SK-N-SH (cell line): ENCODE measurements at places on chromosomes 4 and X.

- no peaks in the 10 kb centered on the region for H3K27me3 ChIP-seq
- DNase-seq, result peak; percentile 34
- peaks cover 22% of the 10 kb centered on the region; the same call in 1 of the 2 replicates for H3K4me1 ChIP-seq
- H3K4me3 ChIP-seq, result peak overlapping the region; percentile 80
- peak overlapping the region; percentile 95 for H3K27ac ChIP-seq
- peaks cover 2% of the 10 kb centered on the region; the same call in 1 of the 2 replicates for H3K36me3 ChIP-seq
These were observed 607 bp upstream of the SCOC start for GRCh38 chr4:140372751-140373327.

DNA sequence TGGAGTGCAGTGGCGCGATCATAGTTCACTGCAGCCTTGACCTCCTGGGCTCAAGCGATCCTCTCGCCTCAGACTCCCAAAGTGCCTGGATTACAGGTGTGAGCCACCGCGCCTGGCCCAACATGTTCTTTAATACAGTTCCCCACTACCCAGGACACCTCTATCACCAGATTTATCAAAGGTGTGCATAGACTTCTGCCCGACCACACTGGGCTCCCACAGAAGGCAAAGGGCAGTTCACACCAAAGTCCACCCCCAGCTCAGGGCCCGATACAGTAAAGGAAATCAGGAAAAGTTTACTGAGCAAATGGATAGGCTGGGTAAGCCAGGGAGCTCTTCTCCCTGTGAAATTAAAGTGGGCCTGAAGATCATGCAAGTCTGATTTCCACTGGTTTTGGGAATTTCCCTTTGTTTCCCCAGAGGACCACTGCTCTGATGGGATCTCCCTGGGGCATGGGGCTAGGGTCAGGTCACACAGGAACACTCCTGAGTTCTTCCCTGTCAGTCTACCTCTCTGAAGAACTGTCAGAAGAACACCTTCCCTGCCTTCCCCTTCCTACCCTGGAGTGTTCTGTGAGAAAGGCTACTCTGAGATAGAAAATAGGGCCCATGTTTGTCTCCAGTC, 17.7 kb upstream of the PIM2 start:
- DNase-seq, result no peak
- no peaks in the 10 kb centered on the region for H3K4me1 ChIP-seq
- no peaks in the 10 kb centered on the region for H3K27me3 ChIP-seq
- H3K27ac ChIP-seq, result no peak overlapping the region
- H3K4me3 ChIP-seq, result no peak overlapping the region

- no peak overlapping the region for H3K27ac ChIP-seq
- no peaks in the 10 kb centered on the region for H3K36me3 ChIP-seq
- DNase-seq, result no peak
- no peaks in the 10 kb centered on the region for H3K4me1 ChIP-seq
- no peak overlapping the region for H3K4me3 ChIP-seq
These were observed 105.4 kb downstream of the HS6ST2 start for GRCh38 chrX:132853040-132853439.

GRCh38 chr4:152278505-152279233, 257.2 kb downstream of the FBXW7 start:
- DNase-seq, result no peak
- no peaks in the 10 kb centered on the region for H3K4me1 ChIP-seq
- no peaks in the 10 kb centered on the region; the same call in 1 of the 2 replicates for H3K27me3 ChIP-seq
- no peak overlapping the region; the same call in 1 of the 2 replicates for H3K27ac ChIP-seq
- no peaks in the 10 kb centered on the region for H3K36me3 ChIP-seq

- H3K36me3 ChIP-seq, result no peaks in the 10 kb centered on the region
- no peaks in the 10 kb centered on the region for H3K27me3 ChIP-seq
These were observed 115.2 kb downstream of the MBNL3 start for GRCh38 chrX:132373610-132374009.

DNA sequence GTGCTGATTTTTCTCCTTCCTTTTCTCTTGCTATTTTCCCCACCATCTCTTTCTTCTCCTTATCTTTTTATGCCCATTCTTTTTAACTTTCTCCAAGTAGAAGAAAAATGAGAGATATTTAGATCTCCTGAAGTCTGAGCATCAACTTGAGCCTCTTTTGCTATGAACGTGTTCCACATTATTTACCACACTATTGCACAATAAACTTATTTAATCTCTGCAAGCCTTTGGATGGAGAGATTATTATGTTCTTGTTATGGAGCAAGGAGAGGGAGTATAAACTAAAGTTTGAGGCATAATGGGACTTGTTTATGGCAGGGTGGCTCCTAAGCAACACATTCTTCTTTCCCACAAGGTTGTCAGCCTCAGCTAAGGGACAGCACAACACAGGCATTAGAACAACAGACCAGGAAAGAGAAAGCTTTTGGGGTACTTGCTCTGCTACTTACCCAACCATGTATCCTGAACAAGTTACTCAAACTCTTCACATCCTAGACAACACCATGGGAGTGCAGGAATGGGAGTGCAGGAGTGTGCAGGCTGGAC, 365.5 kb upstream of the BOD1L1 start:
- no peak overlapping the region for H3K4me3 ChIP-seq
- H3K36me3 ChIP-seq, result no peaks in the 10 kb centered on the region
- no peaks in the 10 kb centered on the region for H3K27me3 ChIP-seq
- H3K27ac ChIP-seq, result no peak overlapping the region
- peaks cover 32% of the 10 kb centered on the region for H3K4me1 ChIP-seq

GRCh38 chr4:110306303-110306702, 107.9 kb upstream of the ELOVL6 start:
- H3K4me3 ChIP-seq, result no peak overlapping the region
- peak; percentile 33 for DNase-seq
- H3K27me3 ChIP-seq, result no peaks in the 10 kb centered on the region
- H3K27ac ChIP-seq, result no peak overlapping the region
- peaks cover 5% of the 10 kb centered on the region for H3K4me1 ChIP-seq

DNA sequence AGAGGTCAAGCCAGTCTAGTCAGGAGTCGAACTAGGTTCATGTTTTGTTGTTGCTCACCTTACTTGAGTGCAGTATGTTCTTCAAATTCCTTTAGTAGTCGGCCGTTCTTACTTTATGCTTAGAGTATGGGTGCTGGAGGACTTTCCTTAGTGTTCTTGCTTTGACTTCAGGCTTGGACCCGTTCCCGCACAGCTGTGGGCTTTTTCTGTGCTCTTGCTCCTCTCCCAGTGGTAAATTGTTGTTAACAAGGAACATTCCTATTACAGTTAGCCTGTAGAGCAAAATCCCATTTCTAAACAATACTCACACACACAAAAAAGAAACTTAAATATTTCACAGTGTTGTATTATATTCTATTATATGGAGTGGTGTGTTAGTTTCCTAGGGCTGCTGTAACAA, 113.5 kb downstream of the RAP1GDS1 start:
- H3K36me3 ChIP-seq, result peaks cover 11% of the 10 kb centered on the region
- no peak overlapping the region for H3K27ac ChIP-seq
- no peak for DNase-seq
- H3K27me3 ChIP-seq, result no peaks in the 10 kb centered on the region

DNA sequence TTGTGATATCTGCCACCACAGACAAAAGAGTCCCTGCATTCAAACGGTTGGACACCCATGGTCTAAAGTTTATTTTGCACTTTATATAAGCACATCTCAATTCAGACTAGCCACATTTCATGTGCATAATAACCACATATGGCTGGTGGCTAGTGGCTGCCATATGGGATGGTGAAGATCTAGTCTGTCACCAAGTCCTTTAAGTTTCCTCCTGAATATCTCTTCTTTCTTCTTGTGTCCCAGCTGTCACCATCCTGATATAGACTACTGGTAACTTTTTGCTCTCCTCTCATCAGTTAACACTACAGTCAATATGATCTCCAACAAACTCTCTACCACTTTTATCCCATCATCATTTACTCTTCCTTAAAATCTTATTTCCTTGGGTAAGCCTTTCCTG, 9.3 kb downstream of the HSPA4L start:
- H3K4me3 ChIP-seq, result no peak overlapping the region
- H3K27me3 ChIP-seq, result no peaks in the 10 kb centered on the region

GRCh38 chr4:115580901-115581300, 467.5 kb upstream of the NDST4 start:
- H3K4me1 ChIP-seq, result no peaks in the 10 kb centered on the region
- H3K36me3 ChIP-seq, result no peaks in the 10 kb centered on the region
- H3K27ac ChIP-seq, result no peak overlapping the region
- no peak overlapping the region for H3K4me3 ChIP-seq
- no peaks in the 10 kb centered on the region for H3K27me3 ChIP-seq

- no peaks in the 10 kb centered on the region for H3K36me3 ChIP-seq
- no peak overlapping the region for H3K4me3 ChIP-seq
- H3K27ac ChIP-seq, result no peak overlapping the region
- no peak for DNase-seq
- no peaks in the 10 kb centered on the region for H3K27me3 ChIP-seq
- no peaks in the 10 kb centered on the region for H3K4me1 ChIP-seq
These were observed 53.1 kb downstream of the GSX2 start for GRCh38 chr4:54152846-54153600.

- H3K27ac ChIP-seq, result no peak overlapping the region
- H3K4me3 ChIP-seq, result no peak overlapping the region
- no peaks in the 10 kb centered on the region for H3K36me3 ChIP-seq
- H3K4me1 ChIP-seq, result no peaks in the 10 kb centered on the region
These were observed 22.1 kb downstream of the PDE6B start for GRCh38 chr4:647481-647880.

DNA sequence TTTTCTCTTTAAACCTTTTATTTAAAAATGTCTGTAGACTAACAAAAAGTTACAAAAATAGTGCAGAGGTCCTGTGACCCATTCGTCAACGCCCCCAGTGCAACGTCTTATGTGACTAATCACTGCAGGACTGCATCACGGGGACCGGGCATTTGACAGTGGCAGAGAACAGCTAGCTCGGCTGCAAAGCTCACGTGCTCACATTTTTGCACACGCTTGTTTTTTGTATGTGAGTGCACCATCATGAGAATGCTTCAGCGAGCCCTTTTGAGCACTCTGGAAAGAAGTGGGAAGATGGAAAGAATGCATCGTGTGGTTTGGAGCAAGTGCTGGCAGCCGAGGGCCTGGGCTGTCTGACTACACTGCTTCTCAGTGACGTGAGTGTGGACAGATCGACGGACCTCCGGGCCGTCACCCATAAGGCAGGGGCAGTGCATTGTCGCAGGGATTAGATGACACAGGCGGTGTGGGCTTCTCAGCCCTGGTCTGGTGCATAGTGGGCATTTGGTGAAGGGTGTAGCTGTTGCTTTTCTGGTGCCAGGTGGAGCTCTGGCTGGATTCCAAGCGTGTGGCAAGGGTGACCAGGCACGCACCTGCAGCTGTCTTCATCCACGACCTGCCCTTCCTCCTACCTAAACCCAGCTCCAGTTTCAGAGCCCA, 17.7 kb downstream of the SPON2 start:
- H3K27ac ChIP-seq, result no peak overlapping the region
- no peaks in the 10 kb centered on the region for H3K36me3 ChIP-seq
- peaks cover 5% of the 10 kb centered on the region; the same call in 1 of the 2 replicates for H3K27me3 ChIP-seq
- DNase-seq, result no peak

- H3K4me1 ChIP-seq, result no peaks in the 10 kb centered on the region
- H3K36me3 ChIP-seq, result no peaks in the 10 kb centered on the region
- H3K27me3 ChIP-seq, result no peaks in the 10 kb centered on the region
These were observed 272.7 kb downstream of the PDHA2 start for GRCh38 chr4:96112631-96113030.

GRCh38 chr4:2963966-2964471, 648 bp downstream of the GRK4 start:
- no peaks in the 10 kb centered on the region for H3K27me3 ChIP-seq
- H3K4me1 ChIP-seq, result 0 out of 2 replicates have a peak, but pooled peaks cover 4% of the 10 kb centered on the region
- peak; percentile 62 for DNase-seq
- peak overlapping the region; percentile 92 for H3K4me3 ChIP-seq

DNA sequence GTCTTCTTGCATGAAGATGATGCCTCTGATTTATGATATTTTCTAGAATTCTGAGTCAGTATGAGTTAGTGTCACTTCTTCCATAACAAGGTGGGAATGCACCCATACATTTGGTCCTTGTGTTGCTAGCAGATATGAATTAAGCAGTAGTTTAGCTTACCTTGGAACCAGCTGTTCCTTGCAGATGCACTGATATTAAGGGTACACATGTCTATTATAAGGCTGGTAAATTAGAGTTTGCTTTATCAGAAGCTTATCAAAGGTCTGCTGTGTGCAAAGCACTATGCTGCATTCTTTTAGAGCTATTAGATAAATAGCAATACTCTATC, 36.5 kb downstream of the AFF1 start:
- peaks cover 6% of the 10 kb centered on the region; the same call in 1 of the 2 replicates for H3K4me1 ChIP-seq
- H3K36me3 ChIP-seq, result no peaks in the 10 kb centered on the region

- H3K27me3 ChIP-seq, result no peaks in the 10 kb centered on the region
- no peak for DNase-seq
- peaks cover 4% of the 10 kb centered on the region; the same call in 1 of the 2 replicates for H3K4me1 ChIP-seq
- no peak overlapping the region for H3K27ac ChIP-seq
- H3K4me3 ChIP-seq, result no peak overlapping the region
- H3K36me3 ChIP-seq, result no peaks in the 10 kb centered on the region
These were observed 123.6 kb upstream of the INTU start for GRCh38 chr4:127509155-127509554.

DNA sequence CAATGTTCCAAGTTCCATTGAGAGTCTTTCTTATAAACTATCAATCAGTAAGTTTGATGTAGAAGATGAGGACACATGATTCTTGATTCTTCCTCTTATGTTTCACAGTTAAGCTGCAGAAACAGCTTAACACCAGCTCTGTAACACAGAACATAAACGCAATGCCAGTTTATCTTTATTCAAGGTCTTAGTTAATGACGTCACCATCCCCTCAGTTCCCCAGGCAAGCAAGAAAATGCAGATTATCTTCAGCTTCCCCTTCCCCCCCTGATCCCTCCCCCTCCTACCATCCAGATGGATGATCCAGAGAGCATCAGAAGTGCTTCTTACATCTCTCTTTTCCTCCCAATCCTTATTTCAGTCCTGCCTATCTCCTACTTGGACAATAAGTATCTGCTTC, 4.4 kb upstream of the SH3RF1 start:
- no peaks in the 10 kb centered on the region for H3K36me3 ChIP-seq
- H3K27ac ChIP-seq, result no peak overlapping the region

- H3K4me1 ChIP-seq, result no peaks in the 10 kb centered on the region
- no peak overlapping the region for H3K27ac ChIP-seq
- no peak overlapping the region for H3K4me3 ChIP-seq
- no peaks in the 10 kb centered on the region for H3K36me3 ChIP-seq
These were observed 41.8 kb upstream of the IQSEC2 start for GRCh38 chrX:53323196-53323595.

GRCh38 chr4:78121338-78121904, 64.3 kb downstream of the FRAS1 start:
- no peak overlapping the region for H3K4me3 ChIP-seq
- no peaks in the 10 kb centered on the region for H3K4me1 ChIP-seq
- DNase-seq, result no peak

GRCh38 chr4:53786632-53787031, 195.3 kb upstream of the LNX1 start:
- no peak for DNase-seq
- no peaks in the 10 kb centered on the region for H3K27me3 ChIP-seq
- H3K36me3 ChIP-seq, result no peaks in the 10 kb centered on the region
- H3K4me3 ChIP-seq, result no peak overlapping the region

- H3K4me3 ChIP-seq, result no peak overlapping the region
- H3K27me3 ChIP-seq, result peaks cover under 1% of the 10 kb centered on the region; the same call in 1 of the 2 replicates
- no peaks in the 10 kb centered on the region for H3K4me1 ChIP-seq
- H3K27ac ChIP-seq, result no peak overlapping the region
- H3K36me3 ChIP-seq, result no peaks in the 10 kb centered on the region
These were observed 13.4 kb downstream of the CCDC158 start for GRCh38 chr4:76407440-76408119.

- no peak overlapping the region for H3K27ac ChIP-seq
- DNase-seq, result peak; percentile 16
- H3K36me3 ChIP-seq, result no peaks in the 10 kb centered on the region
- no peaks in the 10 kb centered on the region for H3K27me3 ChIP-seq
- no peaks in the 10 kb centered on the region for H3K4me1 ChIP-seq
These were observed 24.3 kb upstream of the NDNF start for GRCh38 chr4:121096629-121097028.
